ENCODE measurements at places on chromosomes 2 and 18. TPM values are rescaled to one million over a fixed set of nuclear protein-coding genes. Genes with fewer than 3 reads are reported as not detected.
A peak's percentile ranks its signal among the peaks of the same experiment; 100 is the strongest.

MYO5B gene
- 16.7 TPM for total RNA-seq

CCL20 gene
- not detected for total RNA-seq

OXER1 gene
- 0.48 TPM for total RNA-seq

DNA sequence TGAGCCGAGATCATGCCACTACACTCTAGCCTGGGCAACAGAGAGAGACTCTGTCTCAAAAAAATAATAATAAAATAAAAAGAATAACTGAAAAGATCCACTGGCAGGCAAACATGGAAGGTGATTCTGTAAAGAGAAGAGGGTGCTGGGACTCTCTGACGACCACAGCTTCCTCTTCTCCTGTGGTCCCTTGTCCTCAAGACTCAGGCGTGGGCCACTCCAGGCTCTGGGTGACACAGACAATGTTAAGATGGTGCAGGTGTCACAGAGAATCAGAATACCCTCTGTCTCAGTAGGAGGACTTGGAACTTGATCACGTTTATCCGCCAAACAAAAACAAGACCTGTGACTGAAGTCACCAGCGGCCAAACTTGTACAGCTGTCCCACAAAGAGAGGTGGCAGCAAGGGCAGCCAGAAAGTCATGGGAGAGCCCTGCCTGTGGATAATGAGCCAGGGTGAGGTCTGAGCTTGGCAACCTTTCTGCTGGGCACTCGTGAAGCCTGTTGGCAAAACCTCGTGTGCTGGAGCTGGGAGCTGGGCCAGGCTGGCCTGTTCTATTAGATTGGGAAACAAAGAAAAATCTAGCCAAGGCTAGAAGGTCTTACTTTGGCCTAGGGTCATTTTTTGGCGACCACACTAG lies 76.4 kb upstream of the ITGA6 start:
- DNase-seq: no peak

- no peak for DNase-seq
Observed at GRCh38 chr2:105803773-105804172, 59.1 kb downstream of the NCK2 start.

- DNase-seq: no peak
Observed at GRCh38 chr18:7349181-7349837, 118.4 kb downstream of the LRRC30 start.

APCDD1 gene
- 32.8 TPM for total RNA-seq

DNA sequence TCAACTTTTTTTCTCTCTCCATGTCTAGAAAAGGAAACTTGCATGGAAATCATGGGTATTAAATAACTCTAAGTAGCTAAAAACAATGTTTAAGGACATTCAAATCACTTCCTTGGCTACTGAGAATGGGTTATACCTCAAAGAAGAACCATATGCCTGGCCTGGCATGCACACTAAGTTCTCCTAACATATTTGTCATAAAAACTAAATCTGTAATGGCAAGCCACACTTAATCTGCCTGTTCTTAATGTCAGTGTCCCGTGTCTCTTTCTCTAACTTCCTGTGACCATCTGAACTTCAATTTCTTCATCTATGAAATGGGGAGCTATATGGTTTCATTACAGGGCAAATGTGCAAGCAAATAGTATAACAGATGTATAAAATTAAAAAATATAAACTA lies 11.1 kb downstream of the PDE1A start:
- DNase-seq: no peak

COPS8 gene
- total RNA-seq: 155 TPM

GRCh38 chr18:26723981-26724380 lies 141.5 kb downstream of the AQP4 start:
- no peak for DNase-seq

CLIP4 gene
- total RNA-seq: 6.0 TPM

OTOF gene
- not detected for total RNA-seq

- DNase-seq: peak; percentile 93
Observed at GRCh38 chr2:61536572-61537276, 1.4 kb downstream of the XPO1 start.

GRCh38 chr2:159226059-159226461 lies 60.4 kb downstream of the WDSUB1 start:
- peak; percentile 14 for DNase-seq

DNA sequence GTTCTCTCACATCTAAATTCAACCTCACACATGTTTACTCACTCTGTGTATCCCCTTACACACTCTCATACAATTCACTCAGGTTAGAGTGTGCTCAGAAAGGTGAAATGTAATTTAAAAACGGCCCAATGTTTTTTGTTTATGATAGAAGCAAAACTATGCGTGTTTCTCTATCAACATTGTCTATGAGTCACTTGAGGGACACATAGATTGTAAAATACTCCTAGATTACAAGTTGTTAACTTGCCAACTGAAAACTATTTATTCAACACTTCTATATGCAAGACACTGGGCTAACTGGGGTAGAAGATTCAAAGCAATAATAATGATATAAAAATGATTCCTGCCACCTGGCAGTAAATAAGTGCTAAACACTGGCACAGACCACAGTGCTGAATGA lies 24.6 kb downstream of the CCDC195 start:
- DNase-seq: no peak

All from cardiac muscle cell (in vitro differentiated cells and primary cell).